ENCODE measurements at places on chromosomes 6 and 20.

DNA sequence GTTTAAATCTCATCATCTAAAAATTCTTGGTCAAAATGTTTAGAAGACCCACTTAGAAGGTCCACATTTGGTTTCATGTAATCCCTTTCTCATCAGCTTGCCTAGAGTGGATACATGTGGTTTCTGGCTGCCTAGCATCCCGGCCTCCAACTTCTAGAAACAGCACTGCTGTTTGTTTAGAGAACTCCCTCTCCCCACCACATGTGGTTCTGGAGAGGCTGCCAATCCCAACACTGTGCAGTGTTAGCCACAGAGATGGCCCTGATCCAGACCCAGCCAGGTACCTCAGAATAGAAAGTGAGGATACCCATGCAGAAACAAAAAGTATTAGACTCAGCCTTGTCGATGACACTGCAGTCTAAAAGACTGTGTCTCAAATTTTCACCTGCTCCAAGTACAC, 241.8 kb downstream of the BCKDHB start:
- no peak for DNase-seq

DNA sequence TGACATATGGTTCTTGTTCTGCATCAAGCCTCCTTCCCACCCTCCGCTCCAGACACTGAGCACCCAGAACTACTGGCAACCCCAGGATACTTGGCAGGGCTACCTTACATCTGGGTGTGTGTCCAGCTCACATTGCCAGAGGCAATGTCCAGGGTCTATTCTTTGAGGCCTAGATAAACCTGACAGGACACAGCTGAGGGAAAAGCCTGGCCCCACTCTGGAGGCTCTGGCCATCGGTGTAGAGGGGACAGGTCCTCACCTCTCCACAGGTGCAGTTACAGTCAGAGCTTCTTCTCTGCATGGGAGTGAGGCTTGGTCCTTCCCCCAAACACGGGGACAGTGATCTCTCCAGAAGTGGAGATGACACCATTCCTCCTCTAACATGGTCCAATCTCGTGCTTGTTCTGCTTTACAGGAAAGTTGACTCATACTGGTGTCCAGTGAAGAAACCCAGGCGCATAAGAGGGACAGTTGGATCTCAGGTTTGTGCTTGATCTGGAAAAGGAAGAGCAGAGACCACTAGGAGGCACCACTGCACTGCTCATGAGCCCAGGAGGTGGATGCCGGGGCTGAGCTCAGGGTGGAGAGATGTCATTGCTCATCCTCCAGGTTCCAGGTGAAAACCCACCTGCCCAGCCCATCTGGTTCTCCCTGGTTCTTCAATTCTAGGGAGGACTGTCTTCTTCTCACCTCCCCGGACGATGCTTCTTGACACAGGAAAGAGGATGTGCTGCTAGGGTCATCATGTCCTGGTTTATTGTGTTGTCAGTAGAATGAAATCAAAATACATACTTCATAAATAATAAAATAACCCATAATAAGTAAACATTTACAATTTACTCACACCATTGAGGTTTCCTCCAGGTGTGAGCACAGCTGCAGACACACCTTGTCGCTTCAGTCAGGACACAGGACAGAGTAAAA, 14.7 kb downstream of the HLA-F start:
- DNase-seq, result peak; percentile 4

DNA sequence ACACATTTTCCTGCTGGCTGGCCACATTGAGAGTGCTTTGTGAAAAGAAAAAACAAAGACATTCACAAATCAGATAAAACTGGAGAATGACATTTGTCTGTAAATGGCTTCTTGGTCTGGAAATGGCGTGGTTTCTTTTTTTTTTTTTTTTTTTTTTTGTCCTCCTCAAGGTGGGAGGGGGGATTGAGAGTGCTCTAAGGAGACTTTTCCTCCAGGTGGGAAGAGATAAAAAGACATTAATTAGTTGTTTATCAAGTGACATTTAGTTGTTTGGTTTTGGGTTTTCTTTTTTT, 40.4 kb downstream of the GNAS start:
- no peak for DNase-seq

- DNase-seq, result no peak
Observed at GRCh38 chr6:111605100-111605751, 452 bp downstream of the TRAF3IP2 start.

GRCh38 chr20:46060301-46060881, 29.4 kb downstream of the NCOA5 start:
- DNase-seq, result peak; percentile 51

All from NCI-H1417 treated with DMSO at 0.1 percent for 48 hours (cell line).